KBM-7 (cell line): ENCODE measurements at places on chromosomes 5 and 9.

DNA sequence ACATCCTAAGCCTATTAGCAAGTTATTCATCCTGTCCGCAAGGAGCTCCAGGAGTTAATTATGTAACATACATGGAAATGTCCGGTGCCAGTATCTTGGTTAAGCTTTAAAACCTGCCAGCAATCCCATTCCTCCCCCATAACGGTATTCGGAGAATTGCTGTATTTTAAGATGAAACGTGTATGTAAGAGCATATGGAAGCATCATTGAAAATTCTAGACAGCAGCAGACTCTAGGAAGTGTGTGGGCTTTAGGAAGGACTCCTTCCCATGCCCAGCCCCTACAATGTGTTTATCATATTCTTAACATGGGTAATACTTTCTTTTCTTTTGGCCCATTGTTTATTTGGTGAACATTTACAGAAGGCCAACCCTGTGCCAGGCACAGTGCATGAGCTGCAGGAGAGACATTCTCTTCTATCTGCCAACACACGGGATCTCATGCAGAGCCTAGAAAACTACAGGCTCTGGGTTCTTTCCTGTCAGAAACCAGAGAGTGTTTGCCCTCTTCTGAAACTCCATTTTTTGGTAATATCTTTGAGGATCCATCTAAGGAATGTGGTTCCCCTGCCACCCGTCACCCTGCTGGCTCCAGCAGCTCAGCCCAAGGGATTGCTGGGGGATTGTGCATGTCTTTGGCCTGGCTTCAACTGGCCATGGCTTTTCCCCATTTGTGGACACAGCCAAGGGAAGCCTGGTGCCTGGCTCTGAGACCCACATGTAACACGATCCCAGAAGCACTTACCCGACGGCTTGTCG lies 15.1 kb downstream of the ANGPTL2 start:
- DNase-seq = no peak

GRCh38 chr9:78860801-78861475 lies 564.0 kb downstream of the PSAT1 start:
- DNase-seq = no peak

- no peak for DNase-seq
Observed at GRCh38 chr9:112570671-112571167, 84.1 kb downstream of the KIAA1958 start.

DNA sequence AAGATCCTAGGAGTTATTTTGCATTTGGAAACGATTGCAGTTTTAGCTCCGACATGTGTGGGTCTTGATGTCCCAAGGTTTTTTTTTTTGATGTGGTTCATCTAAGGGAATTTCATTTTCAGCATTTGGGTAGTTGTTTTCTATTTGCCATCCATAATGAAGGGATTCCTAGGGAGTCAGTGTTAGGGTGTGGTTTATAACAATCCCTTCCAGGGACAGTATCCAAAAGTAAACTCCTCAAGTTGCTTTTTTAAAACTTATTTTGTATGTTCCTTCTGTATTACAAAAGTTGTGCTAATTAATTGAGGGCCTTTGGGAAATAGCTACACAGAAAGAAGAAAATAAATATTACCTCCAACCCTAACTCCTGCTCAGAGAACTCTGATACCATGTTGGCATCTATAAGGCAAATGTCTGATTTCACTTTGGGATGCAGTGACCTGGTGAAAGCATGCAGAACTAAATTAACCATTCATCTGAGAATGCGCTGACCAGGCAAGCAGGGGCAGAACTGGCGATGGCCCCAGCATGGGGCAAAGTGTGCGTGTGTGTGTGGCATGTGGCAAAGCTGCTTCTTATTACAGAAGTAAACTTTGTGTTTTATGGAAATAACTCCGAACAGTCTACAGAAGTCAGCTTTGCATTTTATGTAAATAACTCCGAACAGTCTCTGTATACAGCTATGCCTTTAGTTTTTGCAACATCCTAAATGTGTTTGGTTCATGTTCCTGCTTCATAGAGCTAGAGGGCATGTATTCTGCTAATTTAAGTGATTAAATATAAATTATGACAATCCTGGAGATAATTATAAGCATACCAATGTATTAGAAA lies 237.2 kb downstream of the TRPM3 start:
- DNase-seq = no peak

DNA sequence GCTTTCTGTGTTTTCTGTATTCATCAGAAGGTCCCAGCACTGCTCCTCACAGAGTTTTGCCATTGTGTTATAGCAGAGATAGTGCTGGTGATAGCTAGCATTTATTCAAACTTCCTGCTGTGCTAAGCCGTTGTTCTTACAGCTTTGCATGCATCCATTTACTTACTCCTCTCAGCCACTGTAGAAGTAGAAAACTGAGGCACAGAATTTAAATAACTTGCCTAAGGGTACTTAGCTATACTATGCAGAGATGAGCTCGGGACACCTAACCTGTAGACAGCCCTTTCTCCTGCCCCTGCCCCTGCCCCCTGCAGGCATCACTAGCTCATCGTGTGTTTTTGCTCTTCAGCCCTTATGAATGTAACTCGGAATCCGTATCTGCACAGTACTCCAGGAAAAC lies 227.6 kb downstream of the SAXO1 start:
- no peak for DNase-seq

DNA sequence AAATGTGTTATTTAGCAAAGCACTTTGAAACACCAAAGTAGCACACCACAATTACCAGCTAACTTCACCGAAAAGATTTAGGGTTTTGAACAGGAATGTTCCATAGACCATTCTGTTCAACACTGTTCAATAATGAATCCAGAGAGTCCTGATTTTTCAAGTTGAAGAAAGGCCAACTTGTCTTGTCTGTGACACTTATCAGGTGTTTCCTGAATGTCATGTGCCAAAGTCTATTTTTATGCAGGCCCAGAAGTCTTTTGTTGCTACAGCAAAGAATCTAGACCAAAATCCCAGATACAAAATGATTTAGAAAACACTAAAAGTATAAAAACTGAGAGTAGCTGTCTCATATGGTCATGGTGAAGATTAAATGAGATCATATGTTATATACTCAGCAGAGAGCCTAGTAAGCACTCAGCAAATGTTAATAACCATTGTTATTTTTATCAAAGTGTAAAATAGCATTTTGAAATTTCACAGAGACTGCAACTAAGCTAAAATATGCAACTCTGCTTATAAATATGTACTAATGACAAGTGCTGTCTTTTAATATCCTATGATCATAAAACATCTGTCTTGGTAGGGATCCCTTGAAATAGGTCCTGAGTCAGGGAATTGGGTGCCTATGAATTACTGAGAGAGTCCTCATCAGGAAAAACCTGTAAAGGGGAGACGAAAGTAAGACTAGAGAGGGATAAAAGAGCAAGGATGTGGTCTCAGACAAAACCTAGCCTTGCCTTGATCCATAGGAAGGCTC lies 122.4 kb upstream of the SLC12A2 start:
- DNase-seq = no peak

GRCh38 chr9:101427358-101427757 lies 8.2 kb downstream of the ALDOB start:
- DNase-seq = no peak

- DNase-seq = no peak
Observed at GRCh38 chr5:7146886-7147285, 249.1 kb upstream of the ADCY2 start.

GRCh38 chr9:133347515-133347984 lies 381 bp downstream of the MED22 start:
- DNase-seq = no peak

DNA sequence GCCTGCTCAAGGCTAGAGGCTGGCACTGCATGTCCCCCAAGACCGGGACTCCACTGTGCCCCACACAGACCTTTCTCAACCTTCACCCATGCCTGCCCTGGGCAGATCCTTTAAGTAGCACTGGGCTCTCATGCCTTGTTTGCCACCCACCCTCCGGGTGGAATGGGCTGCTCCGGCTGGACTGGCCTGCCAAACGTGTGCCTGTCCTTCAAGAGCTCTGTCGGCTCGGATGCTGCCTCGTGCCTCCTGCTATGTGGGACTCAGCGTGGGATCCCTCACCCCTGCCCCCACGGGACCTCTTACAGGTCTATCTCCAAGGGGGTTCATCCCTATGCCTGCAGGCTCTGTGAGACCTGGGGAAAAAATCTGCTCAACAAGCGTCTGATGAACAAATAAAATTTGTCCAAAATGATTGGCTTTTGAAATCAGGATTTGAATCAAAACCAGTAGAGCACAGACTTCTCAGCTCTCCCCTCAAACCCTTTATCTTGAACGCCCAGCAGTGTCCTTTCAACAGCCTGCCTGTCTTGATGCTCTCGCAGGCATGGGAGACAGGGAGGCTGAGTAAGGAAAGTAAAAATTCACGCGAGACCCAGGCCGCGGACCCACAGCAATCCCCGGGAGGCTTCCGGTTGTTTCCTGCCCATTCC lies 56.3 kb downstream of the CRB2 start:
- no peak for DNase-seq

DNA sequence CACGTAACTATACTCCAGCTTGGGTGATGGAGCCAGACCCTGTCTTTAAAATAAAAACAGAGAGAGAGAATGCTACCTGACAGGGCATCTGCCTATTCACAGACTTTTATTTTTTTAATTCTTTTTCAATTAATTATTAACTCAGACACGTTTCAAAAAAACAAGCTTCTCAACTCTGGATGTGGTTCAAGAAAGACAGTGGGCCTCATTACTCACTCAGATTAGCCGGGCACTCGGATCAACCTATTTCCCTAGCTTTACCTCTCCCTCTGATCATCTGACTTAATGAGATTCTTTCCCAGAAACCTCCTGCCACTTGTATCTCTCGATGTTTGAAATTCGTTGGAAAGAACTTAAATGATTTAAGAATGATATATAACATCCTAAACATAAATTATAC lies 134.1 kb downstream of the TRPM6 start:
- no peak for DNase-seq

DNA sequence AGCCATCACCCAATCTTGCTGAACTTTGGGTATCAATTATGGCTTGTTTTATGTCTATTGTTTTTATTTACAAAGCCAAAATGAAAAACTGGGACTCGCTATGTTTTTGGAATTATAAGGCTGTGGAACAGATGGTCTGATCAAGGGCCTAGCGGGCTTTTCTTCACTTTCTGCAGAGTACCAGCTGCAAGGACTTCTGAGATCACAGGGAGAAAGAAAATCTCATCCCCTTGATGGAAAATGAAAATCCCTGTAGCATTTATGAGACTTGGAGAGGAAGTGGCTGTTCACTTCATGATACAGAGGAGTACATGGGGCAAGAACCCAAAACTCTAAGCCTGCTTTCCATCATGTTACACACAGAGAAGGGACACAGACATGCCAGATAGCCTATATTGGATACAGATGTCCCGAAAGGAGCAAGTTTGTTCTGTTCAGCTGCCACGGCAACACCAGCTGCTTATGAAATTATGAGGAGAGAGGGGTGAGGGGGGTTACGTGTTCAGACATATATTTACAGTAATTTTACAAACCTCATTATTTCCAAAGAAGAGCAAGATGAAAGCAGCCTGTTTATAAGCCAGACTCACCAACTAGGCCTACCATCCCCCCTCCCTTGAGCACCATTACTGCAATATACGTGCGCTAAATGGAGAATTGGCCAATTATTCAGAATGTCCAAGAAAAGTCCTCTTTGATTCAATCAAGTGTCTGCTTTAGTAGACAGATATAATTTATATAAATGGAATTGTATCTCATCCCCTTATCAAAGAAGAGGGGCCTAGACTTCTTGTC lies 220.0 kb downstream of the MARCHF11 start:
- no peak for DNase-seq

DNA sequence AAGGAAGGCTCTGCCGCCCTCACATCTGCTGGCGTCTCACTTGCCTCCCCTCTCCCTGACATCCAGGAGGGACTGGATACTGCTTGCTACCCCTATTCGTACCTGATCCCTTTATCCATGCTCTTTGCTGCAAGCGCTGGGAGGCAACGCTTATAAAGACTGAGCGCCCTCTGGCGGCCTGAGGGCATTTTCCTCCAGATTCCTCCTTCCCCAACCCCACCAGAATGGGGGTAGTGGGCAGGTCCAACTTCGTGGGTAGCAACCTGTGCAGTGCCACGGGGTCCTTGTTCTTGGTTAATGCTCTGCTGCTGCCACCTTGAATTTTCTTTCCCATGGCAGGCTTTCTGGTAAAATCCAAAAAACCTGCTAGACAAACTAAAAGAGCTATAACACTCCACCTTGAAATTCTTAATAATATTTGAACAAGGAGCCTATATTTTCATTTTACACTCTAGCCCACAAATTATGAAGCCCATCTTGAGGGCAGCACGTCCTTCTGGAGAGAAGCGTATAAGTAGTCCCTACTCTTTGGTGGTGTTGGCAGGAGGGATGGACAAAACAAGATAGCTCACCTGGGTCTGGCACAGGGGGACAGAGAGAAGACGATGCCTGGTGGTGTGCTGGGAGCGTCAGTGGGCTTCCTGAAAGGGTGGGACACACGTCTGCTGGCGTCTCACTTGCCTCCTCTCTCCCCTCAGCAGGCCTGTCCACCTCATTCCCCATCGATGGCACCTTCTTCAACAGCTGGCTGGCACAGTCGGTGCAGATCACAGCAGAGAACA lies 52.5 kb downstream of the JADE2 start:
- DNase-seq = peak; percentile 83

DNA sequence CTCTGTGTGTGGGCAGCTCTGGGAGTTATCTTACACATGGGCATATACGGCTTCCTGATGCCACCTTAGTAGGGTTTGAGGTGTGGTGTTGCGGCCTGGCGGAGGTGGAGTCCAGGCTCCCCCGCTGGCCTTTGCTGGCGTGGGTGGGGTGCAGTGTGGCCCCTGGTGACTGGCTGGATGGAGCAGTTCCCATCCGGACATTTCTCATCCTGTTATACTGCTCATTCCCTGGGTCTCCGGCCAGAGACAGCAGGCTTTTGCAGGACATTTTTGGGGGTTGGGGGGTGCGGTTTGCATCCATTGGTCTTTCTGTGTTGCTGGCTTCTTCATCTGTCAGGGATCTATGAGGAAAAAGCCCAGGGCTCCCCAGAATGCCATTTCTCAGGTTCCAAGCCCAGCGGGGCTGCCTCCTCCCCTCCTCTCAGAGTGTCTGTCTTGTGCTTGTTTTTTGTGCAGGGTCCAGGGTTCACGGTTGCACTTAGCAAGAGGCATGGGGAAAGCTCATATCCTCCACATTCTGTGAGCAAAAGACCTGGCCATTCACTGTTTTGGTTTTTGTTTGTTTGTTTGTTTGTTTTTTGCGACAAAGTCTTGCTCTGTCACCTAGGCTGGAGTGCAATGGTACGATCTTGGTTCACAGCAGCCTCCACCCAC lies 22.3 kb downstream of the NDUFS6 start:
- DNase-seq = no peak

DNA sequence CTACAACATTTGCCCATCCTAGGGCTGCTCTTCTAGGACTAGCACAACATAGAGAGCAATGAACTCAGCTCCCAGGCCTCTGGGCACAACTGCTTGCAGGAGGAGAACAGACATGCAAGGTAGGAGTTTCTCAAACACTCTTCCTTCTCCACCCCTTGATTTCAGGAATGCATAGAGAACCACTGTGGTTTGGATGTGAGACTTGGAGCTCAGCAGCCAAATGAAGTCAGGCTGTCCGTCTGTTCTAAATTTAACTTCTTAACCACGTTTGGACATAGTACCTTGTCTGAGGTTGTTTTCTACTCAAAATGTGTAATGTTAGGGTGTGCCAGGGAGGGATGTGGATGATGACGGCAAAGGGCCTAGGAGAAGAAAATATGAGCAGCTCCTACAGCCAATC lies 515.1 kb upstream of the TNC start:
- no peak for DNase-seq
